Anterior cingulate cortex (tissue), 58 donors: ENCODE measurements at places on chromosomes 5 and 9.

DNA sequence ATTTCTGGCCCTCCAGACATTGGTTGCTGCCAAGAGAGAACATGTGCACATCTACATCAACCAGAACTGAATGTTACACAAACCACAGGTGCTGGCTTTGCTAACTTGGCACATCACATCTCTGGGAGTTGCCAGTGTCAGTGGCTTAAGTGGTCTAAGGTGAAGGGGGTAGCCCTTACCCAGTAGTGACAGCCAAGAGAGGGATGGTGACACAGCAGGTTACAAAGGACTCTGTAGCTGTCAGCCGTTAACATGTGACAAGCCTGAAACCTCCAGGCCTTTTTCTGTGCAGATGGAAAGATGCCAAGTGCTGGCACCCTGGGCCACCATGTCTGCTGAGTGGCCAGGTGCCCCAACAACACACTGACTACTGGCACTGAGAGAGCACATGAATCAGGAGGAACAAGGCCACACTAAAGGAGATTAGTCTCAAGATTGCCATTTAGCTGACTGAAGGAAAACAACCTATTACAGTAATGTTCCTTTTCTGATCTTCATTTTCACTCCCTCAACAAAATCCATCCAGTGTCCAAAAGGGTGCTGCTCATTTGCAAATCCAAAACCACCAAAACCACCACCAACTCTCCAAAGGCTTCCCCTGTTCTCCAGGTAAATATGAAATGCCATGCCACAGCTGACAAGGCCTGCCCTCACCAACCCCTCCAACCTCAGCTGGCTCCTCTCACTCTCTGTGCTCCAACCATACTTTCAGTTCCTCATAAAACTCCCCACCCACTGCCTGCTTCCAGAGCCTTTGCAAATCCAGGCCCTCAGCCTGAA is 20.2 kb downstream of the SIL1 start:
- no peak for DNase-seq

DNA sequence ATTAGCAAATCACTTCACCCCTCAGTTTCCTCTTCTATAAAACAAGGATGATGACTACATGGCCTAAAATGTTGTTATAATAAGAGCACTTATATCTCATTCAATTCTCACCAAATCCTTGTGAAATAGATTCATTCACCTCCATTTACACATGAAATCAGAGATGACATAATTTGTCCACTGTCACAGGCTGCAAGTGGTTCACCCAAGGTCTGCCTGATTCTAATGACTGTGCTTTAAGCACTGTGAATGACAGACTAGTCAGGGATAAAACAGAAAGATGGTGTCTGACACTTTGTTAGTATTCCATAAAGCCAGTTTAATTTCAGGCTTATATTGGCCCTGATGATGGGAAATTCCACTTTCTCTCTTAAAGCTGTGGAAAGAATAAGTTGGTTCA is 209.5 kb downstream of the MAPKAP1 start:
- no peak for DNase-seq

DNA sequence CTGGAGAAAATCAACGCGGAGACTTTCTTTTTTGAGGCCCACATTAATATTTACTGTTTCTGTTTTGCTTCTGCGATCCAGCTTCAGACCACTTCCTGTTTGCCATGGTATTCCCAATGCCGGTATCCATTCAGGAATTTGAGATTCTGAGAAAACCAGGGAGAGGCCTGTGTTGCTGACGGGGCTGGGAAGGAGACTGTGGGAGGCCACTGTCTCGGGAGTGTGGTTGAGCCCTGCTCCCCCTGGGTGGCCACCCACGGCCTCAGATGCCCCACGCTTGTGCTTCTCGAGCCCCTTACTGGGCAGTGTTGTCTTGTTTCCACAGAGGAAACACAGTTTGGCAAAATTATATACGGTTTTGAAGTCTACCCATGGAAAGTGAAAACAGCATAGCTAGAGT is 403.6 kb upstream of the IRX2 start:
- DNase-seq = no peak

DNA sequence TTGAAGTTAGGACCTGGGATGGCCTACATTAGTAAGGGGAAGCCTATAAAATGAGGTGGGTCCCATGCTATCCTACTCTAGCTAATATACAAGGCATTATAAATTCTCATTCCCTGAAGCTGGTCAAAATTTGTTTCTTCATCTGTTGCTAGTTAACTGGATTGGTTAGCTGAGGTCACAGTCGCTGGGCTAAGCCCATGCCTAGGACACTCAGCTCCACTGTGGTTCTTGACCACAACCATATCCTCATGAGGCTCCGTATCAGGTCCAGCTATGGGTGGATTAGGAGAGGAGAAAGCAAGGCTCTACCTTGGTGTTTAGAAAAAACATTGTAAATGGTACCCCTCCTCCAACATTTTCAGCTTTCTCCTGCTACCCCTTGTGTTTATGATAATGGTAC is 52.8 kb upstream of the RAI14 start:
- no peak for DNase-seq

DNA sequence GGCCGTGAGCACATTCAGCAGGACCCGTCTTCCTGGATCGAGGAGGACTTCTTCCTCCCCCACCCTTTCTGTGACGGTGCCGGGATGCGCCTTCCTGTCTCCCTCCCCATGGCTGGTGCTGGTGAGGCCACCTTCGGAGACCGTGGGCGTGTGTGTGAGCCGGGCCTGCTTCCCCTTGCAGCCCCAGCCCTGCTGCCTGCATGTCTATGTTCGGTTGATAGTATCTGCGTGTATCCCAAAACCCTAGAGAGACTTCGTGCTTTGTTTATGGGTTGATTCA is 12.8 kb downstream of the CEP72 start:
- DNase-seq = no peak

- DNase-seq = no peak
These were observed 48.2 kb downstream of the FAM240B start for GRCh38 chr9:38671748-38672147.

GRCh38 chr5:43634621-43635020 is 31.6 kb downstream of the NNT start:
- DNase-seq = no peak

DNA sequence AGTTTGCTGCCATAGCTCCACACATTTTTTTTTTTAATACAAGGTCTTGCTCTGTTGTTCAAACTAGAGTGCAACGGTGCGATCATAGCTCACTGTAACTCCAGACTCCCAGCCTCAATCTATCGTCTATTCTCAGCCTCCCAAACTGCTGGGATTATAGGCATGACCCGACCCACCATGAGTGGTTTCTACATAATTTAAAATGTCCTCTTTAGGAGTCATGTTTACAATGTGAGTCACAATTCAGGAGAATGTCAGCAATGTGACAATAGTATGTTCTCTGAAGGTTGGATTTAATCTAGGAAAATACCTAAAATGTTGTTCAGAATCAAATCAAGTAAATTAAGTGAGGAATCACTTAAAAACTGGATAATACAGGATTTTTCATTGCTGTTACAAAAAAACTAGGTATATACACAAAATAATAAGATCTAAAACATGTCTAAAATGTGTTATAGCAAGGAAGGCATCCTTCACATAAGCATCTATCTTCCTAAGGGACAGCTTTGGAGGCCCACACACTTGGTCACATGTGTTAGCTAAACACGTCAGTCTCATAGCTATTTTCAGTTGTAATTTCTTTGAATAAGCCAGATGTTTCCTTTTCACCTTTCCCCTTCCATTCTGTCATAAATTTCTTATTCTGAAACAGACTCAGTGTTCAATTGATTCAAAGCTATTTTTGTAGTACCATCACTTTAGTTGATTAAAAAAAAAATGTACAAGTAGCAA is 30.0 kb upstream of the ELAVL2 start:
- DNase-seq = no peak

DNA sequence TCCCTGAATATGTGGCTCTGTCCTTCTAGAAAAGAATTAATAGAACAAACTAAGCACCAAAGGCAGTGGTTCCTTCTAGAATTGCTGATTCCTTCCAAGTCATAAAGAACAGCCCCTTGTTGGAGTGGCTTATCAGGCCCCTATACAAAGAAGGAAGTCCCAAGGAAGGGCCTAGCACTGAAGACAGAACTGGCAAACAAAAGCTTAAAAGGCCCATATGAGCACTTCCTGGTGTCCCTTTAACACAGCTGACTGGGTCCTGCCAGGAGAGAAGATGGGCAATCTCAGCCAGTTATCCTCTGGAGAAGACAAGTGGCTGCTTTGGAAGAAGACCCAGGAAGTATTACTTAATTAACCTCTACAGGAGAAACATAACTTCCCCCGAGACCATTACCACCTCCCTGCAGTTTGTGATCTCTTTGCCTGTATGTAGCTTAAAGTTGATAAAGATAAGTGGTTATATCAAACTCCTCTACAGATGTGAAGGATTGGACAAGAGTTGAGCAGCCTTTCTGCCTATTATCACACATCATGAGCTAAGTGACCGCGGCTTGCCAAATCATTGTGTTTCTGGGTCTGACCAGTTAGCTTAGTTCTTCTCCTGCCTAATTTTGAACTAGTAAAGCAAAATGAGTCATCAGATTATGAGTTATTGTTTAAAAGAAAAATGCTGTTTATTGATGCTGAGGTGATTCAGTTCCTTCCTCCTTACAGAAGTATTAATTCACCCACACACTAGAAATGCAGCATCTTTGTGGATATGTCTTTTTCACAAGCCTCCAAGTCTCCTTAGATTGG is 13.3 kb upstream of the STING1 start:
- DNase-seq = no peak

DNA sequence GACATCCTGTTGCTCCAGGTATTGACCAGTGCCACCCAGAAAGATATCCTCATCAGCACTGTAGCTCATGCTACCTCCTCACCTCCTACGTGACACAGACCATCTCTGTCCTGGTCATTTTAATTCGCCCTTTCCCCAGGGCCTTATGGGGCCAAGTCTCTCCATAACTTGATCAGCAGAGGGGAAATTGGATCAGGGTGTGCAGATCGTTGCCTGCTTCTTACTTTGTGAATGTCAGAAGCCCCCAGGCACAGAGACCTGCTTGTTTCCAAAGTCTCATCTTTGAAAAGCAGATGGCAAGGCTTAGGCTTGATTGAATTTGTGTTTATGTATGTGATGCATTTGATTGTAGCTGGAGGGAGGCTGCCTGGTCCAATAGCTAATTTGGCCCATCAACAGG is 8.8 kb upstream of the DBH start:
- no peak for DNase-seq

DNA sequence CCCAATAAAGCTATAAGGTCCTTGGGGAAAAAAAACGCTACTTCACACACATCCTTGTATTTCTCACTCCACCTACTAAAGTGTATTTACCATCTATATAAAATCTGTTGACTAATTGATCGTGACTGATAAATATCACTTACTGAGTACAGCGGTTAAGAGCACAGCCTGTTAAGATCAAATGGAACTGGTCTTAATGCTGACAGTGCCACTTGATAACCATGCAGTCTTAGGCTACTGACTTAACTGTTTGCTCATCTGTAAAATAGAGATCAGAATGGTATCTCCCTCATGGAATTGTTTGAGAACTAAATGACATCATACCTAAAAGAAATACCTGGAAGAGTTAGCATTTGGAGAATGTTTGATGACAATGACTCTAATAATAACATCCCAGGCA is 67.5 kb downstream of the ZFAND5 start:
- no peak for DNase-seq

DNA sequence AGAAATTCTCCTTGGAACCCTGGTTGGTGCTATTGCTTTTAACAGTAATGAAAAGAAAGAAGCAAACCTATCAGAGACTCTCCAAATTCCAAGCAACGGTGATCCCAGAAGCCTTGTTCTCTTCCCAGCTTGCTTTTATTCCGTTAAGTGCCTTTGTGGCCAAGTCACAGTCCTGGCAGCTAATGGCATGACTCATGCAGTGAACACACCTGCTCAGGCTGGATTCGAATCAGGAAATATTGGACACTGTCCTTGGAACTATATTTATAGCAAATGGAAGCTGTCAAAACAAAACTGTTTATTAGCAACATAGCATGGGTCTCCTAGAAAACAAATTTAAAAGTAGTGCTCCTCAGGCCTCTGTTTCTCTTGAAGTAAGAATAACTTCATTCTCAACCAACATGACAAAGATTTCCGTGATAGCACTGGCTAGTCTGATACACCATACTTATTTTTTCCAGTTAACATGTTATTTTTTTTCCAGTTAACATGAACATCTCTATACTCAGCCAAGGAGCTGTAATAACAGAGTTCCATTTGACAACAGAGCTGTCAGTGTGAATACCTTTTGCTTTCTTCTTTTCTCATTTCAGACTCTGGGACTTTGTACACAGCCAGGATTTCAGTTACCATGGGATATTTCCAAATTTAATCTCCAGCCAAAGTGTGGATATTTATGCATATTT is 502.4 kb downstream of the GADD45G start:
- DNase-seq = no peak

DNA sequence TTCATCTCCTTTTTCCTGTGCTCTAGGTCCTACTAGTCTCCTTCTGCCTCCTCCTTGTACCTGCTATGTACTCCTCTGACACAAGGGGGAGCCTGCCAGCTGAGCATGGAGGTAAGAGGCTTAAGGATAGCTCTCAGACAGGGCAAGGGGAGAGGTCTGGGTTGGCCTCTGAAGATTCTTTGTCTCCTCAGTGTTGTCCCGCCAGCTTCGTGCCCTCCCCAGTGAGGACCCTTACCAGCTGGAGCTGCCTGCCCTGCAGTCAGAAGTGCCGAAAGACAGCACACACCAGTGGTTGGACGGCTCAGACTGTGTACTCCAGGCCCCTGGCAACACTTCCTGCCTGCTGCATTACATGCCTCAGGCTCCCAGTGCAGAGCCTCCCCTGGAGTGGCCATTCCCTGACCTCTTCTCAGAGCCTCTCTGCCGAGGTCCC is 3.8 kb downstream of the CREB3 start:
- DNase-seq = peak; percentile 18

- DNase-seq = no peak
These were observed 149.1 kb downstream of the ATP10B start for GRCh38 chr5:160702934-160703333.

DNA sequence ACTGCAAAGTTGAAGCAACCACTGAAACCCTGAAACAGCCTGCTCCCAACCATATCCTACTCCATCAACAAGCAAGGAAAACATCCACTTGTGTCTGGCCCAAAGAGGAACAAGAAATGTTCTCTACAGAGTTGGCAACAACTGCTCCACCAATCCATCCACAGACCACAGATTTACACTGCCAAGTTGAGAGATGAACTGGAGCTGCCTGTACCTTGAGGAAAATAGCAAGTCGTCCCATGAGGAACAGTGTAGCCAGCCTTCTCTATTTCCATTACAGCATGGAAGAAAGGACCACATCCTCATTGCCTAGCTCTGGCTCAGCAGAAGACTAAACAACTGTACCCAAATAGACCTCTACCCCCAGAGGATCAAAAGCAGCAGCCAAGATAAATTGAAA is 60.4 kb downstream of the DEPDC1B start:
- DNase-seq = no peak

GRCh38 chr9:125293134-125293533 is 31.5 kb downstream of the GAPVD1 start:
- no peak for DNase-seq

DNA sequence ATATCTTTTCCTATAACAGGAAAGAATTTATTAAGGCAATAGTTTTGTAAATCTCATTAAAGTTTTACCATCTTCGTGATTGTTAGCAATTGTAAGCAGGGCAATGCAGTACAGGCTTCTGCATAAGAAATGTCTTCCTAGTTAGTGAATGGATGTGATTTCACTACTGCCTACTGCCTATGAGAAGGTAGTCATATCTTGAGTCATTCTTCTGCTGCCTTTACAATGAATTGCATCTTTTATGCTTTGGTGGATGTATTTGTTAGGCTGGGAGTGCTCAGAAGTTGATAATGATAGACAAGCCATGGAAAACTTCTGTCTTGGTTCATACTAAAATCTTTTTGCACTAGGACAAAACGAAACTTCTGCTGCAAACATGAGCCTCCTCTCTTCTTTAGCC is 128.0 kb downstream of the ADAMTSL1 start:
- no peak for DNase-seq
